Fibroblast of upper back skin (primary cell): ENCODE measurements at places on chromosomes 6 and 20.

GRCh38 chr6:134115715-134116074 is 63.3 kb upstream of the SLC2A12 start:
- no peak for DNase-seq

- peak; percentile 72 for DNase-seq
Observed at GRCh38 chr6:121260651-121261102, 73.6 kb downstream of the TBC1D32 start.

DNA sequence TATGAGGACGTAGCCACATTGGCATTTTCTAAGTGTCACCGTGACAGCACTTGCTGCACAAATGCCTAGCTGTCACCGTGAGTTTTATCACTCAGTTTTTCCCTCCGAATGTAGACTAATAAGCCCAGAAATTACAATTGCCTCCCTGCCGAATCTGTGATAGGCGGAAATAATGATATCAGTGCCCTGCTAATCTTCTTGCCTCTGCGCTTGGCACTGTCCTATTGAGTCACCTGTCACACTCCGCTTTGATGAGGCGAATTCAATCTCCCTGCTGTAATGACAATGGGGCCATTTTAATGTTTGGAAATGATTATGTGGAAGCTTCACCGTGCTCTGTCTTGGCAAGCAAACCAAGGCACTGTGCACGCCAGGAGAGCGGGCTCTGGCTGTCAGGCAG is 112.8 kb downstream of the LINC00237 start:
- DNase-seq = no peak

DNA sequence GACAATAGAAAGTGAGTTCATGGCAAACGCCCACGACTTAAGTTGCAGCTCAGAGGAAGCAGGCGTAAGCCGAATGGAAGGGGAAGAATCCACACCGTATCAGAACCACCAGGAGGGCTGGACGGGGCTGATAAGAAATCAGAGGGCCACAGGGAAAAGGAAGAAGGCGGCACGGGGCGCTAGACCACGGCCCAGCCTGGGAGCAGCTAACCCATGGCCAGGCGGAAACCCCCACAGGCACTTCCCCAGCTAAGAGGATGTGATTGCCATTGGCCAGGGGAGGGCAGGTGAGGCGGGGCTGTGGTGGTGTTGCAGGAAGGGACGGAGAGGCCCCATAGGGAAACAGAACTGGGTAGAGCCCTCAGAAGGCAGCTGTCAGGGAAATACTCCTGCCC is 174.0 kb upstream of the AFDN start:
- DNase-seq = no peak
